ENCODE measurements at places on chromosomes 16 and 17.

- DNase-seq: no peak
Observed at GRCh38 chr17:48177816-48178215, 70.2 kb downstream of the SNX11 start.

GRCh38 chr16:1343428-1344242 lies 8.0 kb downstream of the TSR3 start:
- no peak for DNase-seq

DNA sequence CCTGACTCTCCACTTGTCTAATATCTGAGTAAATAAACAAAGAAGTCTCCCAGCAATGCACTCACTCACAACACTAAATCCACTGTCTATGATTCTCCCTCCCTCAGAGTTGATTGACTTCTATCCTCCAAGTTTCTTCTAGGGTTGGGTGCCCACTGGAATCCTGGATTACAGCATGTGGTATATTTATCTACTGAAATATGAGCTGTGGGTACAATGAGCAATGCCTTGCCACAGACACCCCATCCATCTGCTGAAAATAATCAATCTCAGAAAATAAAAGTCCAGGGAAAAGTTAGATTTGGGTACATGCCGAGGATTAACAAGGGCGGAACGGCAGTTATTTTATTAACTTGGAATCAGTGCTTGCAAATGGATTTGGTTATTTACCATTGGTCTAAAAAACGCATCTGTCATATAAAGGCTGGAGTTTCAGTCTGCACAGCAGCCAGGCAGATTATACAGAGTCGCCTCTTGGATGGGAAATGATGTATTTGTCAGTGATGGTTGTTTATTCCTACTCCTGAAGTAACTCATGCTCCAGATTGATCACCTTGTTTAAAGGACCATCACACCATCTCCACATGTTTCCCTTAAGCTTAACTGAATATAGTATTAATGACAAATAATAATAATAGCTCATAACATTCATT lies 193.9 kb upstream of the SOX9 start:
- DNase-seq: peak; percentile 25

GRCh38 chr17:33475594-33475993 lies 182.5 kb upstream of the ASIC2 start:
- DNase-seq: no peak

GRCh38 chr17:81438007-81438659 lies 42.9 kb downstream of the BAHCC1 start:
- DNase-seq: no peak

All from HTR-8/SVneo (cell line).